GM04503 (cell line): ENCODE measurements at places on chromosomes 3 and 15.

DNA sequence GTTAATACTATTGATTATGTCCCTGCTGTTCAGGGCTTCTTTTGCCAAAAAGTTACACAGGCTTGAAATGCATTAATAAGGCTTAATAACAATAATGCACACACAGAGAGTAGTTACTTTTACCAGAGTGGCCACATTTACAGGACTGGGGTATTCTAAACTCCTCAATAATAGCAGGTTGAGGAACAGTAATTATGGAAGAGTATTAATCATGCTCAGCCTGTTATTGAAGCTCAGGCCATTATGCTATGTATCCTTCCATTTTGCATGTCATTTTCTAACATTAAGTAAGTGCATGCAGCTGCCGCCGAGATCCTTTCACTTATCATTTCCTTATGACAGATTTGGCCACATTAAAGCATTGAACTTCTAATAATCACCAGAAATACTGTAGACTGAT lies 5.7 kb downstream of the ARRDC4 start:
- no peak for DNase-seq

- no peak for DNase-seq
Measured at GRCh38 chr3:46998121-46998851, 18.8 kb downstream of the NBEAL2 start.

- no peak for DNase-seq
Measured at GRCh38 chr15:35921046-35921445, 375.1 kb upstream of the DPH6 start.

DNA sequence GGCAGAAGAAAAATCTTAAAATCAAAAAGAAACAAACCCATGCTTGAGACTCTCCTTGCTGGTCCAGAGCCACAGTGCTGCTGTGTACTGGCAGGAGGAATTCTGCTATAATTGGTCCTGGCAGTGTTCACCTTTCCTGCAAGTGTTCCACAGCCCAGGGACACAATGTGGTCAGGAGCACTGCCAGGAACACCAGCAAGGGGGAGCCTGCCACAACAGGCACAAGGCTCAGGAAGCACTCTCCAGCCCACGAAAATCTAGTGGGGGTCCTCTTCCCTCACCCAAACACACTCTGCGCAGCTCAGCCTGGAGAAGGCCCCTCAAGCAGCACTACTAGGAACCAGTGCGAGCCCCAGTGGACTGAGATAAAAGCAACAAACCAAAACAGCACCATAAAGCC lies 92.9 kb downstream of the UBE3A start:
- peak; percentile 4 for DNase-seq

DNA sequence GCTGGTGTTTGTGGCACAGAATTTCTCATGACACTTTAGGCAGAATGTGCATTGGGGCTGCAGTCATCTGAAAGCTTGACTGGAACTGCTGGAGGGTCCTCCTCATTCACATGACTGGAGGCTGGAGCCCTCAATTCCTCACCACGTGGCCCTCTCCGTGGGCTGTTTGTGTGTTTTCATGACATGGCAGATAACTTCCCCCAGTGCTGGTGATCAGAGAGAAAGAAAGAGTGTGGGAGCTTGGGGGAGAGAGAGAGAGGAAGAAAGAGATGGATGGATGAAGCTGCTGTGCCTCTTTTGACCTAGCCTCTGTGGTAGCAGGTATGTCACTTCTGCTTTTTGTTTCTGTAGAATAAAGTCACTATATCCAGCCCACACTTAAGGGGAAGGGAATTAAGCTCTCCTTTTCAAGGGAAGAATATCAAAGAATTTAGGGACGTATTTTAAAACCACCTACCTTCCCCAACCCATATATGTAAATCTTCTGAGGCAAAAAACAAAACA lies 169.6 kb upstream of the IL12A start:
- DNase-seq = no peak

DNA sequence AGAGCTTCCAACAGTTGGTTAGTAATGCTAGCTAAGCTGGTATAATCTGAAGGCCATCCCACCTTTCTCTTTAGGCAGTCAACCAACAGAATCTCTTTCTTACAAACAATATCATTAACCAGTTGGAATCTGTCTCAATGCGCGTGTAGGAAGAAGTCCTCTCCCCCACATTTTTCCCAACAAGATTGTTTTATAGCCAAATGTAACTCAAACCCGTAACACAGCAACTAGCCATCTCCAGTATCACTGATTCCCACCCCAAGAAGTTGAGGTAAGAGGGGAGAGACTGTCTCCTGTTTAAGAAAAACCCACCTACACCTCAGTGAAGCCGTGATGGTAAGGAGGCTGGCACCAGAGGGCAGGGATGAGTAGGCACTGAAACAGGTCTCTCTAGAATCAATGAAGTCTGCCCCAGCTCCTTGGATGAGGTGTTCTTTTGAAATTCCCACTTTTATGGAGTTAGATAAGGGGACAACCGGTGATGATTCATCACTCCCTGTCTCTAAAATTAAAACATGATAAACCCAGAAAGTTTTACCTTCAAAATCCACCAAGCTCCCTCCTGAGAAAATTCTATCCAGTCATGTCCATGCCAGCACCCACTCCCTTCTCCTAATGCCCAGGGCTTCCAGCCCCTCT lies 30.9 kb downstream of the CDC25A start:
- DNase-seq = no peak

DNA sequence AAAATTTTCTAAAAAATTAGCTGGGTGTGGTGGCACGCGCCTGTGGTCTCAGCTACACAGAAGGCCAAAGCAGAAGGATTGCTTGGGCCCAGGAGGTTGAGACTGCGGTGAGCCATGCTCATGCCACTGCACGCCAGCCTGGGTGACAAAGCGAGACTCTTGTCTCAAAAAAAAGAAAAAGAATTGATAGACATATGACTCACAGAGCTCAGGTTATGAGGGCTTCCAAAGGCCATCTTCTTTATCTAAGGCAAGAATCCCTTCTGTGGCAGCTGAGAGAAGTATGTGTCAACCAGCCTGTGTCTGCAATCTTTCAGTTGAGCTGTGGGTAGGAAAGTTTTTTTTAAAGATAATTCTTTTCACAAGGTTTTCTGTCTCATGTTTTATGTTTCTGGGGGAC lies 53.9 kb downstream of the MRPS25 start:
- DNase-seq = no peak

GRCh38 chr3:5013021-5013906 lies 34.0 kb downstream of the BHLHE40 start:
- DNase-seq = no peak

DNA sequence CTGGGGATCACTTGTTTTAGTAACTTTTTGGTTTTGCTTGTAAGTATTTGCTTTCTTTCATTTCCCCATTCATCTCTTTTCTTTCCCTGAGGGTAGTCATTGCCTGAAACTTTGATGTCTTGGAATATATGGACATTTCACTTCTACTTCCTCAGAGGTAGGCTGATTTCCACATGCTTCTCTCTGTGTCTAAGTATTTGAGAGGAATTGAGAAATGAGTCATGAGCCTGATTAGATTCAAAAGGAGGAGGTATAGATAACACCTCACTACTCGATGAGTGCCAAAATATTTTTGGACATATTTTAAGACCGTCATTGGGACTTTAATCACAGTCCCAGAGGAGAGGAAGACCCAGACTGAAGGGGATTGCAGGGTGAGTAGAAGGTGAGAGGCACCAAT lies 480.1 kb upstream of the SGO1 start:
- no peak for DNase-seq

DNA sequence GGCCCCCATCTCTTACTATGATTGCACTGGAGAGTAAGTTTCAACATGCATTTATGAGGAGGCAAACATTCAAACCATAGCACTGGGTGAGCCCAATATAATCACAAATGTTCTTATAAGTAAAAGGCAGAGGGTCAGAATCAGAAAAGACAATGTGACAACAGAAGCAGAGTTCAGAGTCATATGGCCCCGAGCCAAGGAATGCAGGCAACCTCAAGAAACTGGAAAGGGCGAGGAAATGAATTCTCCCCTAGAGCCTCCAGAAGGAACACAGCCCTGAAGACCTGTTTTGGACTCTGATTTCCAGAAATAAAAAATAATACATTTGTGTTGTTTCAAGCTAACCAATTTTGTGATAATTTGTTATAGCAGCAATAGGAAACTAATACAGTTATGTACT lies 81.3 kb upstream of the ABI3BP start:
- no peak for DNase-seq

DNA sequence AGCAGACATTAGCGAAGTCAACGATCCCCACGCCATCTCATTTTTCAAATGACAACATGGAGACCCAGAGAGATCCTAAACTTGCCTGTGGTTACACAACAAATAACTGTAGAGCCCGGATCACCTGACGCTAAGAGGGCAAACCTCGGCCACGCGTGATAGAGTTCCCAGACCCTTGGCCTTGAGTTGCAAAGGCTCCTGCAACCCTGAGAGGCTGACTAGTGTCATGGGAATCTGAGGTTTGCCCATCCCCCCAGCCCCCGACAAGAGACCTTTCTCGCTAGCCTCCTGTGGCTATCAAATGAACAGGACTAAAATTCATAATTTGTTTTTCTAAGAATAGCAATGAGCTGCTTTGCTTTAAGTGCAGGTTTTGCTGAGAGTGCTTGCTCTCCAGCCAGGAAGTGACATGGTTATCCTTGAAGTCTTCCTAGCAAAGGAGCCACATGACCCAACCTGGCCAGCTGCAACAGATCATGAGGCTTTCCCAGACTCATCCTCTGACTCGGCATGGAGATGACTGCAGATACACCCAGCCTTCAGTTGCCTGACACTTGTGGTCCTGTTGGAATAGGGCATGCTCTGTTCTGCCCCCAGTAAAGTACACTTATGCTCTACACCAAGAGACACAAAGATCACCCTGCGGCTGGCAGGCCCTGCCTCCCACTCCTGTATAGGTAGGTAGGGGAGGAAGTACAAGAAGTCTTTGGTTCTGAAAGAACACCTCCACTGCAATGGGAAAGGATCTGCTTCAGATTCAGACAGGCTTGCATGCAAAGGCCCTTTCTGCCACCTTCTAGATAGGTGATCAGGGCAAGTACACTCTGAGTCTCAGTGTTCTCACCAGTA lies 36.0 kb downstream of the MCF2L2 start:
- DNase-seq = no peak

GRCh38 chr3:123739106-123739505 lies 145.0 kb downstream of the MYLK start:
- no peak for DNase-seq

- DNase-seq = no peak
Measured at GRCh38 chr3:144482876-144483275, 511.3 kb downstream of the DIPK2A start.

- no peak for DNase-seq
Measured at GRCh38 chr3:22593638-22594037, 609.5 kb upstream of the UBE2E2 start.

DNA sequence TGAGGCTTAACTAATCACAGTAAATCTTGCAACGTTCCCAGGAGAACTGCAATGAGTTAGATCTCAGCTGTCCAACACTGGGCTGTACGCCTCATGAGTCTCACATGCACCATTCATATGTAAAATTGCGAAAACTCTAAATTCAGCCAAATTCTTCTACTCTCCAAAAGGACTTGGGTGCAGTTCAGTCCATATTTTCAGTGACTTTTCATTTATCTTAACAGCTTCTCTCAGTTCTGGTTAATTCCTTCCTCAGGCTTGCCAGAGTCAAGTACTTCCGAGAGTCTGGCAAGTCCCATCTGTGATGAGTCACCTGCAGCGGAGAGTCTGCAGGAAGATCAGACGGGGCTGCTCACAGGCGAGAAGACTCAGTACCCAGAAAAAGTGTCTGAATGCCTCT lies 11.5 kb downstream of the CCDC80 start:
- DNase-seq = peak; percentile 96

DNA sequence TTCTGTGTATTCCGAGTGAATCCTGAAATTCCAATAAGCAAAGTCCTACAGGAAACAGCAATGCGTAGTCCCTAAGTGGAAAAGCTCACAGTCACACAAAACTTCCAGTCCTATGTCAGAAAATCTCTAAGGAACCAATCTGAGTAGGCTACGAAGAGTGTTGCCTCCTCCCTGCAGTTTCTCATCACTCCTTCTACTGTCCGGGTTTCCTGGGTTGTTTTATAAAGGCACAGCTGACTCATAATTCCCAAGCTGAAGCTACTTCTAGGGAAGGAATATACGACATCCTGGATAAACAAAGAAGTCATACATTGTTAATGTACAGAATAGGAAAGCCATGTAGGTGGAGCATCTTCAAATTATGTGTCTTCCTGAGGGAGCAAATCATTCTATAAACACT lies 65.7 kb upstream of the RGMA start:
- no peak for DNase-seq

GRCh38 chr3:41184394-41184793 lies 14.9 kb upstream of the CTNNB1 start:
- no peak for DNase-seq

GRCh38 chr3:108006077-108006771 lies 84.6 kb downstream of the CD47 start:
- DNase-seq = no peak

DNA sequence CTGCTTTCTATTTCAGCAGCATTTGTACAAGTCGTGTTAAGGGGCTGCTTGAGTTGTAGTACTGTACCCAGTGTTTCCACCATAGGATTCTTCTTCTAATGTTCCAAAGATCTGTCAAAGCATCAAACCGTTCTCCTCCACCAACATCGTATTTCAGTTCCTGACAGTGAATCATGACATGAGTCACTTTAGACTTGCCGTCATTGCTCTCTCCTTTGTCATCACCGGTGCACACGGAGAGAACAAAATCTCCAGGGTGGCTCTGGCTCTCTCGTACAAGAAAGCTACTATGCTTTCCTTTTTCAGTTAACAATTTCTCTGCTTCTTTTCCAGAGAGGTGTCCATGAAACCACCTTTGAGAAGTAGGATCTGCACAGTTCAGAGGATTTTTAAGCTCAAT lies 270.9 kb upstream of the CCDC54 start:
- no peak for DNase-seq

GRCh38 chr3:27290760-27291159 lies 78.4 kb downstream of the NEK10 start:
- DNase-seq = no peak

DNA sequence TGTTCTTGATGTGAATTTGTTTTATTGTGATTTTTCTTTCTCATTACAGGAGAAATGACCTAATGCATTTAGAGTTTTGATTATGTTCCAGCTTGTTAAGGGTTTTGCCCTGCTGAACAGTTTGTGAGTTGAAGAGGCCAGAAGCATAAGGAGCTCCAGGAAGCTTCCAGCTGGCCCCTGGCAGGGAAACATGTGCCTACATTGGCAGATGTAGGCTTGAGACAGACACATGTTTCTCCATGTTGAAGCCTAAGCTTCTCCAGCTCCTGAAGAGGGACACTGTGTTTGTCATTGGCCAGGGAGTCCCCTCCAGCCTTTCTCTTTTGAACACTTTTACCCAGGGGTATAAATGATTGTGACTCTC lies 88.4 kb downstream of the ASB7 start:
- DNase-seq = no peak

GRCh38 chr3:108602935-108603294 lies 13.4 kb downstream of the DZIP3 start:
- DNase-seq = no peak
